Mesenchymal stem cell (in vitro differentiated cells and primary cell): ENCODE measurements at places on chromosomes 13 and 19.
A peak's percentile ranks its signal among the peaks of the same experiment; 100 is the strongest.

DNA sequence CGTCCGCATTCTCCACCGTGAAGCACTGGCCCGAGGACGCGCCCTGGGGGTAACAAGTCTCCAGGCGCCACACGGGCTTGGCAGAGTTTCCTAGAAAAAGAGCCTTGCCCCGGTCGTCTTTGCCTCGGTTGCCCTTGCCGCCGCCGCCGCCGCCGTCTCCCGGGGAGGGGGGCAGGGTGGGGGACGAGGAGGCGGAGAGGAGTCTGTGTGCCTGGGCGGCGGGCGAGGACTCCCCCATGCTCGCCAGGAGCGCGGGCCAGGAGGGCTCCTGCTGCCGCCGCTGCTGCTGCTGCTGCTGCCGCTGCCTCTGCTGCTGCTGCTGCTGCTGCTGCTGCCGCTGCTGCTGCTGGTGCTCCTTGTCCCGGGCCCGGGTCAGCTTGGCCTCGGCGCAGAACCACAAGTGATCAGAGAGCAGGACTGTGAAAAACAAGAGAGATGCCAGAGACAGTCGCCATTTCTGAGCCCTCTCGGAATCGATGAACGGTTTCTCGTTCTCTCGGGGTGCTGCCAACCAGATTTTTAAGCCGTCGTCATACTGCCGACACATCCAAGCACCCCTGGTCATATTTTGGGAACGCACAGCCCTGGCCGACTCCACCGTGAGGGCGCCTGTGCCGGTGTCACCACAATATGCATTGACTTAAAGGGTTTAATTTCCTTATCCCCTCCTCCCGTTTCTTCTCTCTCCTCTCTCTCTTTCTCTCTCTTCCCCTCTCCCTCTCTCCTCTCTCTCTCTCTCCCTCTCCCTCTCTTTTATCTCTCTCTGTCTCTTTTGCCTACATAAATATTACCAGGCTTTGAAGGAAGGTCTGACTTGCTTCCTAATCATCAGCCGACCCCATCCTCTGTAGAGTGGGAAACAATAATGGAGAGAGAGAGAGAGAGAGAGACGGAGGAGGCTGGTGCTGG lies 349.1 kb downstream of the LIG4 start:
- H3K27ac ChIP-seq = peak overlapping the region; percentile 64
- peak; percentile 66 for DNase-seq
- no peaks in the 10 kb centered on the region for H3K4me1 ChIP-seq
- peak overlapping the region; percentile 74 for H3K4me3 ChIP-seq
- H3K36me3 ChIP-seq = no peaks in the 10 kb centered on the region
- no peaks in the 10 kb centered on the region for H3K27me3 ChIP-seq

- H3K4me1 ChIP-seq = peaks cover 8% of the 10 kb centered on the region
- no peaks in the 10 kb centered on the region for H3K27me3 ChIP-seq
- no peak for DNase-seq
- H3K36me3 ChIP-seq = no peaks in the 10 kb centered on the region
- H3K4me3 ChIP-seq = no peak overlapping the region
- no peak overlapping the region for H3K27ac ChIP-seq
These were observed 138.2 kb downstream of the CRYL1 start for GRCh38 chr13:20387441-20387971.

- no peaks in the 10 kb centered on the region for H3K36me3 ChIP-seq
- H3K27me3 ChIP-seq = no peaks in the 10 kb centered on the region
- H3K4me1 ChIP-seq = no peaks in the 10 kb centered on the region
- H3K27ac ChIP-seq = no peak overlapping the region
These were observed 304.0 kb downstream of the SPRY2 start for GRCh38 chr13:80036845-80037504.

GRCh38 chr13:28327373-28328270 lies 167.3 kb downstream of the FLT1 start:
- H3K27ac ChIP-seq = no peak overlapping the region
- no peaks in the 10 kb centered on the region for H3K36me3 ChIP-seq
- no peak for DNase-seq
- peaks cover 8% of the 10 kb centered on the region for H3K4me1 ChIP-seq

GRCh38 chr13:113186061-113186900 lies 22.2 kb downstream of the PCID2 start:
- no peaks in the 10 kb centered on the region for H3K27me3 ChIP-seq
- DNase-seq = no peak
- no peak overlapping the region for H3K27ac ChIP-seq
- H3K36me3 ChIP-seq = peaks cover 11% of the 10 kb centered on the region
- H3K4me1 ChIP-seq = peaks cover 33% of the 10 kb centered on the region
- no peak overlapping the region for H3K4me3 ChIP-seq

DNA sequence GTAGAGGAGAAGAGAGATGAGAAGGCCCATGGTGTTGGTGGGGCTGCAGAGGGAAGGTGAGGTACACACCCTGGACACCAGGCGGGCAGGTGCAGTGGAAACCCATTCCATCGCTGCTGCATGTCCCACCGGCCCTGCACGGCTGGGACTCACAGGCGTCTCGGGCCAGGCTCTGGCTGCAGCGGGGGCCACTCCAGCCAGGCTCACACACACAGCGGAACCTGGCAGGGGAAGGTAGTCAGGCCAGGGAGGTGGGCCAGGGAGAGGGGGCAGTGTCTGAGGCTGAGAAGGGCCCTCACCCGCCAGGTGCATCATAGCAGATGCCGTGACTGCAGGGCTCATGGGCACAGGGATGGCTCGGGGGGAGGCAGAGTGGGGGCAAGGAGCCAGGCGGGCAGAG lies 15.6 kb downstream of the NOTCH3 start:
- H3K4me3 ChIP-seq = no peak overlapping the region
- no peaks in the 10 kb centered on the region for H3K27me3 ChIP-seq
- DNase-seq = no peak
- H3K27ac ChIP-seq = no peak overlapping the region
- peaks cover 1% of the 10 kb centered on the region for H3K4me1 ChIP-seq

DNA sequence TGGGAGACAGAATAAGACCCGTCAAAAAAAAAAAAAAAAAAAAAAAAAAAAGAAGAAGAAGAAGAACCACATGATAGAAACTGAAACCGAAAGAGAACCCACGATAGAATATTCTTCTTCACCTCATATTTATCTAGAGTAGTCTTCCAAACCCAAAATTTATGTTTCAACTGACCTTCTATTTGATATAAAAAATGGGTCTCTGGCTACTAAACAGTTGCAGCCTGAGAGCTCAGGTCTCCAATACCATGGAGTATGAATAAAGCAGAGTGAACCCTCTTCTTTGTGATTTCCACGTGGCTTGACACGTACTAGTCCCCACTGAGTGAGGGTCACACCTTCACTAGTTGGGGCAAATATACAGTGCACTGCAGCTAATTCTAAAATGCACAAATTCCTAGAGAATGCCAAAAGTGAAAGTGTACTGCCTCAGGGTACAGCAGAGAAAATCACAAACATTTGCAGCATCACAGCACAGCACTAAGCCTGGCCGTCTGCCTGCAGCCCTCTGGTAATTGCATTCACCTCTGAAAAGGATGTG lies 30.8 kb upstream of the RFC3 start:
- H3K27ac ChIP-seq = no peak overlapping the region
- H3K4me3 ChIP-seq = no peak overlapping the region
- H3K36me3 ChIP-seq = no peaks in the 10 kb centered on the region

GRCh38 chr19:6521718-6522646 lies 8.8 kb upstream of the TNFSF9 start:
- H3K27me3 ChIP-seq = no peaks in the 10 kb centered on the region
- H3K27ac ChIP-seq = peak overlapping the region; percentile 66
- no peak for DNase-seq

- no peaks in the 10 kb centered on the region for H3K27me3 ChIP-seq
- no peak for DNase-seq
- no peaks in the 10 kb centered on the region for H3K36me3 ChIP-seq
These were observed 179.7 kb downstream of the SPRY2 start for GRCh38 chr13:80161219-80161618.

- no peak within 1 kb of the TSS for H3K4me3 ChIP-seq
- DNase-seq = no peak
- H3K36me3 ChIP-seq = peaks cover 10% of the 10 kb centered on the region
- no peaks in the 10 kb centered on the region for H3K4me1 ChIP-seq
These were observed at the start of gene CD79A for GRCh38 chr19:41876847-41877832. CD79A (plus strand) TSS chr19:41877279; CDS start chr19:41877305, 26 bp downstream.

GRCh38 chr13:97564956-97565355 lies 131.0 kb downstream of the RAP2A start:
- H3K4me3 ChIP-seq = no peak overlapping the region
- H3K4me1 ChIP-seq = no peaks in the 10 kb centered on the region
- H3K27me3 ChIP-seq = no peaks in the 10 kb centered on the region

DNA sequence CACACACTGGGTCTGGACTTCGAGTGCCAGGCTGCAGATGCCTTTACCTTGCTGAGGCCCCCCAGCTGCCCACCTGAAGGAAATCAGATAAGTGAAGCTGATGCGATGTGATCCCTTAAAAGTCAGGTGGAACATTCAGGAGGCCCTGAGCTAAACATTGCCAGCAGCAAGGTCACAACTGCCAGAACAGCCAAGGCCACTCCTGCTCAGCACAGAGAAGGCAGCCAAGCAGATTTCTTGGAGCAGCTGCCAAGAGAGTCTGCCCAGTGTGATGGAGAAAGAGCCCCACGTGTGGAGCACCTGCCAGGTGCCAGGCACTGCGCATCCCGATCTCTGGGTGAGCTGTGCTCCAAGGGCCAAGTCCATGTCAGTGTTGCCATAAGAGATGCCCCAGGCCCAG lies 20.6 kb upstream of the UQCRFS1 start:
- no peak overlapping the region for H3K27ac ChIP-seq
- no peak for DNase-seq
- H3K4me1 ChIP-seq = no peaks in the 10 kb centered on the region
- H3K4me3 ChIP-seq = no peak overlapping the region
- H3K36me3 ChIP-seq = no peaks in the 10 kb centered on the region

GRCh38 chr13:53058065-53058679 lies 29.6 kb downstream of the OLFM4 start:
- H3K4me3 ChIP-seq = no peak overlapping the region
- H3K27me3 ChIP-seq = no peaks in the 10 kb centered on the region
- no peaks in the 10 kb centered on the region for H3K36me3 ChIP-seq
- H3K27ac ChIP-seq = no peak overlapping the region

DNA sequence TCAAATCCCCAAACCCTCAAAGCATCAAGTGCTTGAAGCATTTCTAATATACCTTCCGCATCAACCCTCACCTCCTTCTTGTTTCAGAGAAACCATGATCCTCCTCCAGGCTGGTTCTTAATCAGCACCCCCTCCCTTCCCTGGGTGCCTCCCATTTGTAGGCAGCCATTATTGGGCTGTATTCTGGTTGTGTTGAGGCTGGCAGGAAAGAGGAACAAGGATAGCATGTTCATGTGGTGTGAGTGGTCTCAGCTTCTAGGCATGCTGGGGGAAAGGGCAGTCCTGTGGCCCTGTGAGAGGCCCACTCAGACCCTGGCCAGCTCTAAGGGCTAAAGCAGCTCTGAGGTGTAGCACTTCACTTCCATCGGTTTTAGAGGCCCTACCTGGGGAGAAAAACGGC lies 18.9 kb upstream of the TRIM13 start:
- no peaks in the 10 kb centered on the region for H3K27me3 ChIP-seq
- H3K4me1 ChIP-seq = no peaks in the 10 kb centered on the region
- H3K36me3 ChIP-seq = no peaks in the 10 kb centered on the region
- no peak overlapping the region for H3K27ac ChIP-seq

DNA sequence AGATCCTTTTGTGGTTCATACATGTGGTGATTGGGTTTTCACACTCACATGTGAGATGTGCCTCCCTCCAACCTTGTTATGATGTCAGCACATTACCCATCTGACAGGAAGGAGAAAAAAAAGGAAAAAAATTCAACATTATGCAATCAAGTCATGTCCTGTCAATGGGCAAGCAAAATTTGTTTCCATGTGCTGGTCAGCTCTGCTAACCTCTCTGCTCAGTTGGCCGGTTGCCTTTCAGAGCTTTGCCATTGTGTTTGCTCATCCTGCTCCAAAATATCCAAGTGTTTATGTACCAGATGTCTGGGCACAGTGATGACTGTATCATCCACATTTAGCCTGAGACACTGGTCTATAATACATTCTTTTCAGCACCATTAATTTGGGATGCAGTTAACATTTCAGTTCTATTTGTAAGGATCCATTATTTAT lies 27.0 kb upstream of the METTL21C start:
- no peaks in the 10 kb centered on the region for H3K36me3 ChIP-seq
- DNase-seq = no peak
- H3K27me3 ChIP-seq = no peaks in the 10 kb centered on the region
- H3K4me1 ChIP-seq = peaks cover 2% of the 10 kb centered on the region
- no peak overlapping the region for H3K4me3 ChIP-seq
- H3K27ac ChIP-seq = no peak overlapping the region

GRCh38 chr19:5407356-5407755 lies 47.9 kb upstream of the ZNRF4 start:
- H3K27ac ChIP-seq = no peak overlapping the region

- H3K4me3 ChIP-seq = no peak overlapping the region
- H3K4me1 ChIP-seq = peaks cover 3% of the 10 kb centered on the region
- peak; percentile 86 for DNase-seq
- no peaks in the 10 kb centered on the region for H3K36me3 ChIP-seq
- no peaks in the 10 kb centered on the region for H3K27me3 ChIP-seq
- H3K27ac ChIP-seq = peak overlapping the region; percentile 23
These were observed 4.5 kb upstream of the EPSTI1 start for GRCh38 chr13:42996584-42996983.

DNA sequence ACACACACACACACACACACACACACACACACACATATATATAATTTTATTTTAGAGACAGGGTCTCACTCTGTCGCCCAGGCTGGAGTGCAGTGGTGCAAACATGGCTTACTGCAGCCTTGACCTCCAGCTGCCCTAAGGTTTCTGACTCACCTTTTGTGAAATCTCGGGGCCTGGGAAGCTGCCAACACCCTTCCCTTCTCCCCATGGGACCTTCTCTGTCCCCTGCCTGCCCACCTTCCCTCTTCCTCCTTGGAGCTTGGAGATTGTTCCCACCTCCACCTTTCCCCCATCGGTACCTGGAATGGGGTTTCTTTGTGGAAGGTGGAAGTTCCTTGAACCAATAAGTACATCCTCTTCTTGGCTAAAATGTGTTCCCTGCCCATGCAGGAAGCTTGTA lies 6.3 kb downstream of the ARRDC5 start:
- H3K4me3 ChIP-seq = no peak overlapping the region
- H3K27ac ChIP-seq = no peak overlapping the region
- peak; percentile 51 for DNase-seq

DNA sequence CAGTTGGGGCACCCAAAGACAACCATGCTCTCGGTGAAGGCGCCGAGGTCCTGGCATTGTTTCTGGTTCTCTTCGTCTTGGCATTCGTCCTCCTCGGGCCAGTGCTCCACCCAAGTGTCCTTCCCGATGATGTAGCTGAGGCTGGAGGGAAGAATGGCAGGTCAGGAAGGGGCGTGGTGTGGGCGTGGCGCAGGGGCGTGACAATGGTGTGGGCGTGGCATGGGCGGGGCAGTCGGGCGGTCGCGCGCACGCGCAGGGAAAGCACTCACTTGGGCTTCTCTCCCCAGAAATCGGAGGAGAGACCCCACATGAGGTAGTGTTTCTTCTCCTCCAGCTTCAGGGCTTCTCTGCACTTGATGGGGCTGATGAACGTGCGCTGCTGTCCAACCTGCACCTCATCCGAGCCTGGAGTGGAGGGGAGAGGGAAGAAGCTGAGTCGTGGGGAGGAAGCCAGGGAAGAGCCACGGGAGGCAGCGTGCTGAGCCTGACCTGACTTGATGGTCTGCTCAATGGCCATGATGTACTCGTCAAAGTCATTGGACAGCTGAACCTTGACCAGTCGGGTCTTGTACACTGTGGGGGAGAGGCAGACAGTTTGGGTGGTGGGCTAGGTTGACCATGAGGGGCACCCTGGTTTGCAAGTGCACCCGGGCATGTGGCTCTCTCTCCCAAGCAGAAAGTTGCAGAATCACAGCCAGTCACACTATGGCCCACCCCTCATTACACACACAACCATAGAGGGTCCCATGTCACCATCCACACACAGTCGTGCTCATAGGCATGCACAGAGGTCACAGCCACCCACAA lies 8.1 kb upstream of the TNFSF14 start:
- H3K27ac ChIP-seq = no peak overlapping the region
- H3K36me3 ChIP-seq = no peaks in the 10 kb centered on the region
- no peak overlapping the region for H3K4me3 ChIP-seq
- H3K4me1 ChIP-seq = peaks cover 9% of the 10 kb centered on the region
- H3K27me3 ChIP-seq = peaks cover 25% of the 10 kb centered on the region
